ENCODE measurements at places on chromosomes 6 and 20. TPM values are rescaled to one million over a fixed set of nuclear protein-coding genes. Genes with fewer than 3 reads are reported as not detected.

Gene F13A1
- 18.3 TPM for total RNA-seq

DNA sequence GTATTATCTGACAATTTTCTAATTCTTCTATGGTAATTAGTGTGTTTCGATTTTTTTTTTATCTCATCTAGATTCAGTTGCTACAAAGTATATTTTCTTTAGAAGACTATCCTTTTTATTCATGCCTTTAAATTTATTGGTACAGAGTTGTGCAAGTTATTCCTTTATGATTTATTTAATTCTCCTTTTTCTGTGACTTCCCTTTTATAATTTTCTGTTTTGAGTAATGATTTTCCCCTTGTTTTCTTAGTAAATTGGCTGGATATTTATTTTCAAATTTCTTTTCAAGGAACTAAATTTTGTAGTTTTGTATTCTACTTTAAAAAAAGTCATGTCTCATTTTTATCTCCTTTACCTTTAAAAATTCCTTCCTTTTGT, 2.4 kb upstream of the IL22RA2 start:
- no peak for DNase-seq

Gene LEMD2
- total RNA-seq = 23.1 TPM

GRCh38 chr6:44856479-44856878, 469.0 kb downstream of the CDC5L start:
- DNase-seq = no peak

DNA sequence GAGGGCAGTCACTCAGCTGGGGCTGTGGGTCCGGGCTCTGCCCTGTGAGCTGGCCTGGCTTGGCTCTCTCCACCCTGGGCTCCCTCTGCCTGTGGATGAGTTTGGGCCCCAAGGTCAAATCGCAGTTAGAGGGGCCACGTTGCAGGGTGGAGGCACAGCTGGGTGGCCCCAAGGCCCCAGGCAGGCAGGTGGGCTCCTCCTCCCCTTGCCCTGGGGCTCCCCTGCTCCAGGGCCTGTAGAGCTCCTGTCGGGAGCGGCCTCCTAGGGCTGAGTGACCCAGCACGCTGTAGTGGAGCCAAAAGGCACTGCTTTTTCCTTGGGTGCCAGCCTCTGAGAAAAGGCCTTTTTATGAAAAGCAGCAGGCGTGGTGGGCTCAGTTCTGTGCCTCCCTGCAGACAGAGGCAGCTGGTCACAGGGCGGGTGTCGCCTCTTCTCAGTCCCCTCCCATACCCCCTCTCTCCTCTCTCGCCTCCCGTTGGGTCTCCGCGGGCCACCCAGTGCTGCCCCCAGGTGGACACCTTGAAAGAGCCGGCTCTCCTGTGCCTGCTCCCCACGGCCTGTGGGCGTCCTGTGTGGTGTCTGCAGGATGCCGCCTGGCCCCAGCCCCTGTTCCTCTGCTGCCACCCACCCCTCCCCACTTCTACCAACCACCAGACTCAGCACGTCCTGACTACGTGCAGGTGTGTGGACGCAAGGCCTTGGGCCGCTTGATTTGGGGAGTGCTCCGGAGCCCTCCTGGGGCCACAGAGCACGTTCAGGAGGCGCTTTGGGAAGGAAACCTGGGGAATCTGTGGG, 13.2 kb downstream of the SS18L1 start:
- DNase-seq = peak; percentile 80

Gene TCF19
- total RNA-seq = 0.67 TPM

DNA sequence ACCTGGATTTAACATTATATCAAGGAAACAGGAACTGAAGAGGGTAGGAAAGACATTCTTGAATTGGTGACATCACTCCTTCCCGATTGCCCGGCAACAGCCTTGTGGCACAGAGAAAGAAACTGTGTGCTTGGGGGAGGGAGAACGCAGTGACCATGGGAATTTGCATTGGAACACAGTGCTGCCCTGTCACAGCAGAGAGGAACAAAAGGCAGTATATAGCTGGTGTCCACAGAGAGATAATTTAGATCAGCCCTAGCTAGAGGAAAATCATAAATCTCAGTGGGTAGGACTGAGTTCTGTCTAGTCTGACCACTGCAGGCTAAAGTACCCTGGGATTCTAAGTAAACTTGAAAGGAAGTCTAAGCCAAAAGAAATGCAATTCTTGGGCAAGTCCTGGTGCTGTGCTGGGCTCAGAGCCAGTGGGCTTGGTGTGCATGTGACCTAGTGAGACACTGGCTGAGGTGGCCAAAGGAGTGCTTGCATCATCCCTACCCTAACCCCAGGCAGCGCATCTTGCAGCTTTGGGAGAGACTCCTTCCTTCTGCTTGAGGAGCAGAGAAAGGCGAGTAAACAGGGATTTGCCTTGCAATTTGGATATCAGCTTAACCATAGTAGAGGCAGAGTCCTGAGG, 697.6 kb downstream of the HACE1 start:
- no peak for DNase-seq

- DNase-seq = no peak
These were observed 3.1 kb downstream of the CD93 start for GRCh38 chr20:23082846-23083552.

DNA sequence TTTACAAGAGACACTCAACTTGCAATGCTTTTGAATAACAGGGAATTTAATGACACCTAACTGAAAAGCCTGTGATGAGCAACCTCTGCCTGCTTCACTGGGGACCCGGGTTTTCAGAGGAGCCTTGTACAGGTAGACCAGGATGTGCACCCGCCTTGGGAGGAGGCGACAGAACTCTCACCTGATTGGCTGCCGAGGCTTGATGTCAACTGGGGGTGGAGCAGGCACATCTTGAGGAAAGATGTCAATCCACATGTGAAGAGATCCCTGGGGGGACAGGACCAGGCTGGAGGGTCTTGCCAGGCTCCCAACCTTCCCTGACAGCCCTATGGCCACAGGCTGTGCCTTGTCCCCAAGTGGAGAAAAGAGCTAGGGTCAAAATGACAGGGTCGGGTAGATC, 19.8 kb downstream of the ERGIC3 start:
- no peak for DNase-seq

Gene GLP1R
- total RNA-seq = not detected

- DNase-seq = no peak
These were observed 397.5 kb downstream of the HDGFL1 start for GRCh38 chr6:22966691-22967422.

Gene AKAP12
- 14.8 TPM for total RNA-seq

DNA sequence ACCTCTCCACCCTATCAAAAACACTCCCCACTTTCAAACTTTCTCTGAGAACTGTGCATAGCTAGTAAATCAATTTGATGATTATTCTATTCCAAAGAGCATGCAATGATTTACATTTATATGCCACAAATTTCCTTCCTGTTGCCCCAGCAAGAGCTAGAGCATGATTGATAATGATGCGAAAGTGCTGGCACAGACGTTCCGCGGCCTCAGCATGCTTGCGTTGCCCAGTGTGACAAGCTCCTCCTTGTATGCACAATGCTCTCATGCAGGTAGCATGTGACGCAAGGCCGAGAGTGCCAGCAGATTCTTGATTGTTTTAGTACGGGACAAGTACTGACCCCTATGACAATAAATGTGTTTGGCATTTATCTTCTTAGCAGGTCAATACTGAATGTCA, 696.3 kb upstream of the SLC35B3 start:
- no peak for DNase-seq

Gene KHDRBS2
- 1.1 TPM for total RNA-seq

- no peak for DNase-seq
These were observed 23.0 kb upstream of the ECHDC1 start for GRCh38 chr6:127366282-127367022.

- DNase-seq = no peak
These were observed 111.3 kb downstream of the BANF2 start for GRCh38 chr20:17810847-17811627.

DNA sequence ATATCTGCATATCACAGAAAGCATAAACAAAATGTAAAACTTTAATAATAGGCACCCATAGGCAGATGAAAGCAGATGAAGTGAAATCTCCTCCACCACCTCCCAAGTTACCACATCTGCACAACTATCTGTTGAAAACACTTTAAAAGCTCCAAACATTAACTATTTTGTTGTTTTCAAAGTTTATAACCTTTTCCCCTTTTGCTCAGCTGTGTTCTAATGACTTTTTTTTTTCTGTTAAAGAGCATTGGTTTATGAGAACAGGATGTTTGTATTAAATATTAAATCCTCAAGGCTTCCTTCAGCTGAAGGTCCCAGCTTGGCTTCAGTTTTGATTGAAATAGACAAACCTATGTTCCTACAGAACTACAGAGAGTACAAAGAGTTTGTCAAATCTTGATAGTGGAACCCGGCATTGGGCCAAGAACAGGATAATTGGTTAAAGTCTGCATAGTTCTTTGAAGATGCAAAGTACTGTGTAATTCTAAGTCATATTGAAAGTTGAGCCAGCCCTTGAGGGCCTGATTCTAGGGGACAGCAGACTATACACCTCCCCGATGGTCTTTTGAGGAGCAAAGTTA, 255.1 kb upstream of the JAG1 start:
- no peak for DNase-seq

Gene SPATS1
- total RNA-seq = not detected

Gene SOX18
- total RNA-seq = 3.1 TPM

Gene STX11
- 4.5 TPM for total RNA-seq

Gene PNLDC1
- 0.08 TPM for total RNA-seq

- DNase-seq = no peak
These were observed 13.6 kb downstream of the IP6K3 start for GRCh38 chr6:33732817-33733708.

GRCh38 chr6:161220346-161220745, 53.5 kb downstream of the AGPAT4 start:
- DNase-seq = no peak

Gene GNAS-AS1
- 0.42 TPM for total RNA-seq

DNA sequence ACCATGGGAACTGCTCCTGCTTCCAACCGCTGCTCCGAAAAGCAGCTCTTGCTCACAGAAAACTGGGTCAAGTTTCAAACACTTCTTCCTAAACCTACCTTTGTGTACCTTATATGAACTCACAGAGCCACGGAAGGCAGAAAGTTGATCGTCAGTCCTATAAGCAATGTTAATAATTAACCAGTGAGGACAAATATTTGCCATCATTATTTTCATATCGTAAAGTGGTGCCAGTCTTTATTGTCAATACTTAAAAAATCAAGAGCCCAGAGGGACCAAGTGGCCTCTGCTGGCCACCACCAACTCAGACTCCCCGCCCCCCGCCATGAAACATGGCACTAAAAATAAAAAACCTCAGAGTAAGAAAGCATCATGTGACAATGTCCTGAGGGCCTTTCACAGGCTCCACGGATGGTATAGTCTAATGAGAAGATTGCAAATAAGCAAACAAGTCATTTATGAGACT, 9.1 kb upstream of the PBOV1 start:
- DNase-seq = no peak

Gene LY86
- 1.4 TPM for total RNA-seq

Gene LY6G6C
- not detected for total RNA-seq

DNA sequence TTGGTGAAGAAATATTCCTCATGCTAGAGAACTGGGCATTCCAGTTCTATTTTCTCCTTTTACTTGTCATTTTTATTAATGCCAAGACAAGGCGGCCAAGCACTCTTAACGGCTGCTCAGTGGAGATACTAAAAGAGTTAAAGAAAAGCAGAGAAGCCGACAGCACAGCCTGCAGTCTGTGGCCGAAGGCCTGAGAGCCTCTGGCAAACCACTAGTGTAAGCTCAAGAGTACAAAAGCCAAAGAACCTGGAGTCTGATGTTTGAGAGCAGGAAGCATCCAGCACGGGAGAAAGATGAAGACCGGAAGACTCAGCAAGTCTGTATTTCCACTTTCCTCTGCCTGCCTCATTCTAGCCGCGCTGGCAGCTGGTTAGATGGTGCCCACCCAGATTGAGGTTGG, 167.1 kb upstream of the FUT9 start:
- no peak for DNase-seq

GRCh38 chr6:70241991-70242420, 60.9 kb downstream of the COL9A1 start:
- no peak for DNase-seq

Gene RAET1E
- total RNA-seq = not detected

Gene MYLK2
- total RNA-seq = not detected

Gene CALHM4
- not detected for total RNA-seq

DNA sequence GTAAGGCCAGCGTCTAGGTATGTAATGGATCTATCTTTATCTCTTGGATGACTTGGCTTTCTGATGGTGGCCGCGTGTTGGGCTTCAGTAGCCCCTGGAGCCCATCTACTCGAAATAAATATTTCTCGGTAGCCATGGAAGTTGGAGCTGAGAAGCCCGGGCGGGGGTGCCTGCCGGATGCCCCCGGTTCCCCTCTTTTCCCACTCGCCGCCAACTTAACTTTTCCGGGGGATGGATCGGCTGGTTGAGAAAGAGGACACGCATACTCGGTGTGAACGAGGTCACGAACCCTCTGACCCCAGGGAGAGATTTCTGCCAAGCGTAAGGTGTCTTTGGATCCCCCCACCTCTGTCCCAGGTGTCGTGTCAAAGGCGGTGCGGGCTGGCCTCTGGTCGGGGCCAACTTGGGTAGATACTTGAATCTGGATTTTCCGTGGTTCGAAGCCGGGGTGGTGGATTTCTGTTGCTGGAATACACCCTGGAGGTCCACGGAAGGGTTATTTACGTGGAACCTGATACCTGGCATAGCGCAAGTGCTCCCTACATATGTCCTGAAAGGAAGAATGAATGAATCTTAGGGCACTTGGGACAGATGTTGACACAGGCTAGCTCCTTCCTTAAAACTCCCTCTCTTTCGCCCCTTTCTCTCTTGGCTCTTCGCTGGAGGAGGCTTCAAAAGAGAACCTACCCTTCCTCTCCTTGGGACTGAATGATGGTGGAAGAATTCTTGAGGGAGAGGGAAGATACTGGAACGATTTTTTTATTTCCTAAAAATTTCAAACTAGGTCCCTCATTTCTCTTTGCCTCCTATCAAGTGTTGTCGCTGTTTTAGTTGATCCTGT, 996 bp downstream of the DOK5 start:
- no peak for DNase-seq

DNA sequence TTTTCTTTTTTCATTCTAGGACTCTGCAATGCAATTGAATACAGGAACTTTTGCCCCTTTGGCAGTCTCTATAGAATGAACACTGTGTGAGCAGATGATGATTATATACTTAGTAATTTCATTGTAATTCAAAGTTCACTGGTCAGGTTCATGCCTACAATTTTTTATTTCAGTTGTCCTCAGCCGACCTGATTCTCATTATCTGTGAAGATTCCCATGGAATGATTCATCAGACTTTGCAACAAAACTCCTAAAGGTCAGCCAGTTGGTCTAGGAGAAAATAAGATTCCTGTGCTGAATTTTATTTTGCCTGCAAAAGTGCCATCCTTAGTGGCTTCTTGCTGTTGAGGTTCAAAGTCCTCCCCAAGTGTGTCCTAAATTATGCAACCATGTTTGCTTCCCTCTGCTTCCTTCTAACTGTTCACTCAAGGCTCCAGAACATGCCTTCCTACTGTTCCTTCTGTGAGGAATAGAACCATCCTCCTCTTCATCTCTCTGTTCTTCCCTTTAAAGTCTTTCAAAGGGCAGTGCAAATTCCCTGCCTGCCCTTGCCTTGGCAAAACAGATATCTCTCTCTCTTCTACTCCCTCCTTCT, 194.2 kb upstream of the CNR1 start:
- DNase-seq = no peak

DNA sequence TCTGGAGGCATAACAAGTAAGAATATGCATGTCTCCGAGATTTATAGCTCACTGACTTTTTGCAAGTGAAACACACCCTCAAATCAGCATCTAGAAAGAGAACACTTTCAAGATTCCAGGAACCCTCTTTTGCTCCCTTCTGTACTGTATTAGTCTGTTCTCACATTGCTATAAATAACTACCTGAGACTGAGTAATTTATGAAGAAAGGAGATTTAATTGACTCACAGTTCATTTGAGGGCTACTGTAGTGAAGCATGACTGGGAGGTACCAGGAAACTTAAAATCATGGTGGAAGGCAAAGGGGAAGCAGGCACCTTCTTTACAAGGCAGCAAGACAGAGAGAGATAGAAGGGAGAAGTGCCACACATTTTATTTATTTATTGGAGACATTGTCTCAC, 269.9 kb downstream of the UTRN start:
- DNase-seq = no peak
